Ascending aorta (tissue), 2 donors: ENCODE measurements at places on chromosomes 13 and 19.

DNA sequence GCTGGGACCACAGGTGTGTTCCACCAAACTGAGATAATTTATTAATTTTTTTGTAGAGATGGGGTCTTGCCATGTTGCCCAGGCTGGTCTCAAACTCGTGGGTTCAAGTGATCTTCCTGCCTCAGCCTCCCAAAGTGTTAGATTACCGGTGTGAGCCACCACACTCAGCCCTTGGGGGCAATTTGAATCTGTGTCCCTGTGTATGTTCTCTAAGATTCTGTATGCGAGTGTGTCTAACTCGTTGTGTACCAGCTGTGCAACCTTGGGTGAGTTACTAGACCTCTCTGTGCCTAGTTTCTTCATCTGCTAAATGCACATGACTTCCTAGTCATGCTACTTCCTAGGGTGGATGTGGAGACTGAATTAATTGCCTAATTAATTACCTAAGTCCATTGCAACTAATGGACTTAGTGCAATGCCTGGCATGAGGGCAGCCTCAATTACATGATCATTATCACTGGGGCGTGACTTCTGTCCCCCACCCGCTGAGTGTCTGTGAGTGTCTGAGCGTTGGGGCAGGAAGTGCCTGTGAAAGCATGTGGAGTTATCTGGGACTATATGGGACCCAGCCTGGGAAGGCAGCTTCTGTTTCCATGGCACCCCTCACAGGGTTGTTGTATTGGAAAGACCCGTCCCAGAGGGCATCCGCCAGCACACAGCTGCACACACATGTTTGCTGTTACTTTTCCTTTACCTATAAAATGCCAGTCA lies 1.8 kb upstream of the NCCRP1 start:
- DNase-seq: no peak

GRCh38 chr13:46303742-46304385 lies 83.2 kb downstream of the RUBCNL start:
- DNase-seq: no peak

- no peak for DNase-seq
These were observed 288.6 kb downstream of the SPRY2 start for GRCh38 chr13:80052286-80052685.

- no peak for DNase-seq
These were observed 36.4 kb upstream of the TNFAIP8L1 start for GRCh38 chr19:4602915-4603314.

DNA sequence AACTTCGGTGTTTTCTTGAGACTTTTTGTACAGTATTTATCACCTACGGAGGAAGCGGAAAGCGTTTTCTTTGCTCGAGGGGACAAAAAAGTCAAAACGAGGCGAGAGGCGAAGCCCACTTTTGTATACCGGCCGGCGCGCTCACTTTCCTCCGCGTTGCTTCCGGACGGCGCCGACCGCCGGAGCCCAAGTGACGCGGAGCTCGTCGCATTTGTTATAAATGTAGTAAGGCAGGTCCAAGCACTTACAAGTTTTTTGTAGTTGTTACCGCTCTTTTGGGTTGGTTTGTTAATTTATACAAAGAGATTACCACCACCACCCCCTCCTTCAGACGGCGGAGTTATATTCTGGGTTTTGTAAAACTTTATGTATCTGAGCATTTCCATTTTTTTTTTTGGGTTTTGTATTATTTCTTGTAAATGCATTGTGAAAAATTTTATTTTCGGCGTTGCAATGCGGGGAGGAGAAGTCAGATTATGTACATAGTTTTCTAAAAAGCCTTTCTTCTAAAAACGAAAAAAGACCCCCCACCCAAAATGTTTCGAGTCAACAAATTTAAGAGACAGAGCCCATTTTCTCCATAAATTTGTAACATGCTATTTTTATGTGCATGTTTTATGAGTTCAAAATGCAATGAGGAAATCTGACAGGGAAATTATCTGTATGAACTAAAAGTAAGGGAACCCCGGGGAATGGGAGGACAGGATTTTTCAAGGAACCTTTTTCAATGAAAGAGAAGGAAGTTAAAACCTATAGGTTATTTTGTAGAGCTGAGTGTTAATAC lies 2.3 kb downstream of the SOX1 start:
- DNase-seq: no peak
